ENCODE measurements at places on chromosomes 1 and 21. TPM values are rescaled to one million over a fixed set of nuclear protein-coding genes. Genes with fewer than 3 reads are reported as not detected.

GRCh38 chr1:223041481-223041880 lies 101.6 kb downstream of the TLR5 start:
- no peaks in the 10 kb centered on the region for H3K4me1 ChIP-seq
- peaks cover 16% of the 10 kb centered on the region for H3K27me3 ChIP-seq
- no peak for DNase-seq

GRCh38 chr1:154419620-154420571 lies 14.8 kb downstream of the IL6R start:
- no peak overlapping the region for H3K27ac ChIP-seq
- no peak overlapping the region for H3K4me3 ChIP-seq
- H3K36me3 ChIP-seq = no peaks in the 10 kb centered on the region
- no peaks in the 10 kb centered on the region for H3K27me3 ChIP-seq
- DNase-seq = no peak
- peaks cover 26% of the 10 kb centered on the region for H3K4me1 ChIP-seq

GRCh38 chr1:89632657-89633247 lies at the start of gene LRRC8C:
TSS of gene LRRC8C (plus strand) at chr1:89633120. CDS start at chr1:89686474, 53,354 bp downstream.
- DNase-seq = peak; percentile 87
- H3K27me3 ChIP-seq = peaks cover 44% of the 10 kb centered on the region

DNA sequence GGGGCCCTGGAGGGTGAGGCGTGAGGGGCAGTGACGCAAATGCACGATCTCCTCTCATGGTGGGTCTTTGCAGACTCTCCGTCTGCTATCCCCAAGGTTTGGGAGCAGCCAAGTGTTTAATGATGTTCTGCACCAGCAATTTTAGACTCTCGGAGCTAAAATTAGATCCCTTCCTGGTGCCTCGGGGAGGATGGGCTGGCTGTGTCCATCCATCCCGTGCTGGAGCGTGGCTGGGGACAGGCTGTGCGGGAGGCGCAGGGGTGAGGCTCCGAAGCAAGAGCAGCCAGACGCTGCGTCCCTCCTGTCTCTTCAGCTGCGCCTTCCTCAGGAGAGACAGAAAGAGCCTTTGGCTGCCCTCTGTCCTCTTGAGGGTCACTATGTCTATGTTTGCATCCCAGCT lies 387.6 kb downstream of the CAMTA1 start:
- no peak for DNase-seq
- no peak overlapping the region for H3K27ac ChIP-seq
- H3K27me3 ChIP-seq = peaks cover 24% of the 10 kb centered on the region
- H3K4me1 ChIP-seq = no peaks in the 10 kb centered on the region
- H3K4me3 ChIP-seq = no peak overlapping the region

- peak overlapping the region; percentile 77 for H3K27ac ChIP-seq
- H3K4me3 ChIP-seq = peak overlapping the region; percentile 98
- peak; percentile 80 for DNase-seq
Measured at GRCh38 chr1:161305867-161306519, 3.8 kb downstream of the MPZ start.

DNA sequence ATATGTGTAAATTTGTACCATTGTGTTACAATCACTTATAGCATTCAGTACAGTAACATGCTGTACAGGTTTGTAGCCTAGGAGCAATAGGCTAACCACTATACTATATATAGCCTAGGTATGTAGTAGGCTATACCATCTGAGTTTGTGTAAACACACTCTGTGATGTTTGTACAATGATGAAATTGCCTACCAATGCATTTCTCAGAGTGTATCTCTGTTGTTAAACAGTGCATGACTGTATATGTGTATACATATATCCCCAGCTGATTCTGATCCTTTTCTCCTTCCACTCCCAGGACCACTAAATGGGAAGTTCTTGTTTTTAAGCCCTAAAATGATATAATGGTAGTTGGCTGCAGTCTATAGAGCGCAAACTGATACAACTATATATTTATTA lies 7.8 kb downstream of the GNPAT start:
- H3K4me3 ChIP-seq = no peak overlapping the region
- H3K27me3 ChIP-seq = no peaks in the 10 kb centered on the region
- peaks cover 31% of the 10 kb centered on the region for H3K36me3 ChIP-seq
- no peak overlapping the region for H3K27ac ChIP-seq
- no peaks in the 10 kb centered on the region for H3K4me1 ChIP-seq

DNA sequence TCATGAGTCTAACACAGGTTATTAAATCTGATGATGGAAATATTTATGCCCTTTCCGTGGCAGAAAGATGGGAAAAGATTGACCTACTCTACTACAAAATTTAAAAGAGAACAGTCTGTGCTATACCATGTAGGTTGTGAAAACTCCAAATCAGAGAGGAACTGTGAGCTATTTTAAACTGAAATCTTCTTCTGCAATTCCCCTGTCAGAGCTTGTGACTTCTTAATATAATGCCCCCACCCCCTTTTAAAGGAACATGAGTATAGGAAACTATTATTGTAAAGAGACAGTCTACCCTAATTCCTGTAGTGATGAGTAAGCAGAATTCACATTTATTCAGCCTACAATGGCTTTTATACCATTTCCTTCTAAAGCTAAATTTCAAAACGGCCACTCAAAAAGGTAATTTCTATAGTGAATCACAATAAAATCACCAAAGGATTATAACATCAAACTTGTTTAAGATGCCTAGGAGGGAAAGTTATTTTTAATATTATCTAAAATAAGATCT lies 11.7 kb downstream of the DSCAM start:
- no peaks in the 10 kb centered on the region for H3K36me3 ChIP-seq
- H3K4me3 ChIP-seq = no peak overlapping the region
- no peak overlapping the region for H3K27ac ChIP-seq
- peaks cover 10% of the 10 kb centered on the region for H3K4me1 ChIP-seq

- DNase-seq = no peak
- H3K36me3 ChIP-seq = no peaks in the 10 kb centered on the region
- no peak overlapping the region for H3K27ac ChIP-seq
- no peaks in the 10 kb centered on the region for H3K27me3 ChIP-seq
- H3K4me3 ChIP-seq = no peak overlapping the region
Measured at GRCh38 chr1:52037402-52037814, 3.8 kb upstream of the KTI12 start.

DNA sequence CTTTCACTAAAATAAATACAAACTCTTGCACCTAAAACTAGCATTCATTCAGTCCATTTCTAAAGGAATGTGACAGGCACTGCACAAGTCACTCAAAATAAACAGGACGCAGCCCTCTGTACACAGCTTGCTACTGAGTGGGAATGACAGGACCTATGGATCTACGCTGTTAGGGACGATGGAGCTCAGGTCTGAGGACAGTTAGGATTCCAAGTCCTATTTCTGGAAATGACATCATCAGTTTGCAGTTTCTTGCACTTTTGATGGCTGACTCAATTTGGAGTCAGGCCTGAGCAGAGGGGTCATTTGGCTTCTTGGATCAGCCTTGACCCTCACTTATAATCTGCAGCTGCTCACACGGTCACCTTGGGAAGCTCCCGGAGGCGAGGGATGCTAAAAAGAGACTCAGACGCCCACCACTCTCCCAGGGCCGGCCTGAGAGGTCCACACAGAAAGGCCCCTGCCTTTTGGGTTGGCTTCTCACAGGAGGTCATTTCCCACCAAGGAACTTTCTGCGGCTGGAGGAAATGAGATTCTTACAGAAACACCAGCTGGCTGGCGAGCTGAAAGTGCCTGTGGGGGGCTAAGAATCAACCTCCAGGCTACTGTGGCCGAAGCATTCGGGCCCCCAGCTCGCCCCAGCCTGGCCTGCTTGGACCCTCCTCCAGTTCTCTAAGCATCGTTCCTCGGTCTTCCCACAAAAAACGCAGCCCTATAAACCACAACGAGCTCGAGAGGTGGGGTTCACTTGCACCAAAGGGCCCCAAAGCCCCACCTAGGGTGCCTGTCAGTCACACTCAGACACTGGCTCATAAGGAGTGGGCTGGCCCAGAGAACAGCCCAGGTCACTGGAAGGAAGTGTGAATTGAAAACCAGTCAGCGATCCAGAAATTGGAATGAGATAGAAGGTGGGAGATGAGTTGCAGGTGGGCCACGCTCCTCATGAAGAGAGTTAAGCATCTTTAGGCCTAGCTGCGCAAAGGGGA lies 8.9 kb upstream of the PDE9A start:
- H3K4me1 ChIP-seq = peaks cover 25% of the 10 kb centered on the region
- no peak overlapping the region for H3K27ac ChIP-seq
- peaks cover 20% of the 10 kb centered on the region for H3K27me3 ChIP-seq
- no peak overlapping the region for H3K4me3 ChIP-seq
- no peaks in the 10 kb centered on the region for H3K36me3 ChIP-seq
- no peak for DNase-seq

DNA sequence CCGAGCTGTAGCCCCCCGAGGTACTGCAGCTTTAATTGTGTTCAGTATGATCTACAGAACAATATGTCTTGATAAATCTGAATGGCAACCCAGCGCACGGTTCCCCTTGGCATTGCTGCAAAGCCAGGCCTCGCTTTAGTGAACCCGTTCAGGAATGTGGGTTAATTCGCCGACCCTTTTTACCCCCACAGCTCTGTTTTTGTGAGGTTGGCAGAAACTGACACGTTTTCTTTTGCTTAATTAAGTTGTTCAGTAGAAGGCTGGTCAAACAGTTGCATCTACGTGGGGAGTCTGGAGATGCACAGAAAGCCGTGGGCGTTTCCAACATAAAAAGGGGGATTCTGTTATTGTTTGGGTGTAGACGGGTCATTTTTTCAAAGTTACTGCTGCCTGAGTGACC lies 43.2 kb downstream of the OLIG1 start:
- H3K36me3 ChIP-seq = no peaks in the 10 kb centered on the region
- H3K27ac ChIP-seq = no peak overlapping the region
- DNase-seq = no peak
- H3K27me3 ChIP-seq = peaks cover 94% of the 10 kb centered on the region
- peaks cover 25% of the 10 kb centered on the region for H3K4me1 ChIP-seq
- peak overlapping the region; percentile 23 for H3K4me3 ChIP-seq

- H3K4me1 ChIP-seq = no peaks in the 10 kb centered on the region
- H3K36me3 ChIP-seq = peaks cover 11% of the 10 kb centered on the region
- H3K4me3 ChIP-seq = no peak overlapping the region
- H3K27me3 ChIP-seq = no peaks in the 10 kb centered on the region
- no peak overlapping the region for H3K27ac ChIP-seq
- no peak for DNase-seq
Measured at GRCh38 chr21:16468184-16468583, 738.4 kb downstream of the USP25 start.

The MIGA1 gene
- total RNA-seq = 15.0 TPM

The YOD1 gene
- total RNA-seq = 12.3 TPM

Data from type B pancreatic cell (in vitro differentiated cells).